ENCODE measurements at places on chromosomes 7 and 10.

DNA sequence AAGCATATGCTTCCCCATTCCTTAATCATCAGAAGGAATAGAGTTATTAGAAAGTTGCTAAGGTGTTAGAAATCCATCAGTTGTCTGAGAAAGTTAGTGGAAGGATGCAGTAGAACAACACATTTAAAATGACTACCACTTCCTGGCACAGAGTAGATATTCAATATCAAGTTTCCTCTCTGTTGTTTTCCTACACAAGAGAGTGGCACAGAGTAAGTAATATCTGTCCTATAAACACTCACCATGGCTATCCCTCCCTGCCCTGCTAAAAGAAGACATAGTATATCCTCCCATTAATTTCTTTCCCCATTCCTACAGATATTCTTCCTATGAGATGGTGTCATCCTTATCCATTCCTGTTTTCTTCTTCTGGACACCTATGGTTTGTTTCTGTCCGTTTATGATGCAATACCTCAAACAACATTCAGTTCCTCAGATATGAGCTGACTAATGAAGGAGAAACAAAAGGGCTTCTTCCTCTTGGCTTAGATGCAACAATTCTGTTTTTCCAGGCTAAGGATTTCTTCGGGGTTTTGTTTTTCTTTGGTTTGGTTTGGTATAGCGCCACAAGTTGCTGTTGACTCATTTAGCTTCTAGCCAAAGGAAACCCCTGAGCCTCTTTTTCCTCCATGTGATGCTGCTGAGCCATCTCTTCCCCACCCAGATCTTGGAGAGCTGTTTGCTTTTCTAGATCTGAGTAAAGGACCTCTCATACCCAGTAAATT is 32.9 kb upstream of the BPGM start:
- no peak for DNase-seq

DNA sequence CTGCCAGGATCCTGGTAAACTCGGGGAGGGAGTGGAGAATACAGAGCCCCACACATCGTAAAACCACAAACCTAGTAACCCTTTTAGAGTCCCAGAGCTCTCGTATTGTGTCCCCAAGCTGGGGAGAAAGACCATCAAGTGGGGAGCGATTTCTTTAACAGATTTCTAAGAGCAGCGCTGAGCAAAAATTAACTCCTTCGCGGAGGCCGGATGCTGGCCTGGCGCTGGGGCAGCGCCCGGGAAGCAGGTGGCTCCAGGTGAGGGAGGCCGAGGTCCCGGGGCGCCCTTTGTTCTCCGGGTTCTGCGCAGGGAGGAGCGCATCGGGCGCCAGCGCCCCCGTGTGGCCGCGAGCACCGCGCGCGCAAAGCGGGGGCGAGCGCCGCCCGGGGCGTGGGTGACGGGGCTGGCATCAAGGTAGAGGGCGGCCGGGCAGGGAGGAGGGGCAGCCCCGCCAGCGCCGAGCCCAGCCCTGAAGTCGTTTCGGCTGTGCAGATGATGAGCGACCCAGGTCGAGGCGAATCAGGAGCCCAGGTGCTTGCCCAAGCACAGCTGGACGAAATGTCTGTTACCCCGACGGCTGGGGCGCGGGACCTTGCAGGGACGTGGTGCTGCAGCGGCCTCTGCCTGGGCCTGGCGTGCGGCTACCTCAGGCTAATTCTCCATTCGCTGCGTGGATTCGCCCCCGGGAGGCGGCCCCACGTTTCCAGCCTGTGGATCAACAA is 10.4 kb upstream of the FGFR2 start:
- DNase-seq: peak; percentile 50

GRCh38 chr7:154676422-154677073 is 326.4 kb downstream of the PAXIP1 start:
- DNase-seq: no peak

- DNase-seq: no peak
Observed at GRCh38 chr10:125662584-125662983, 20.4 kb downstream of the TEX36 start.

DNA sequence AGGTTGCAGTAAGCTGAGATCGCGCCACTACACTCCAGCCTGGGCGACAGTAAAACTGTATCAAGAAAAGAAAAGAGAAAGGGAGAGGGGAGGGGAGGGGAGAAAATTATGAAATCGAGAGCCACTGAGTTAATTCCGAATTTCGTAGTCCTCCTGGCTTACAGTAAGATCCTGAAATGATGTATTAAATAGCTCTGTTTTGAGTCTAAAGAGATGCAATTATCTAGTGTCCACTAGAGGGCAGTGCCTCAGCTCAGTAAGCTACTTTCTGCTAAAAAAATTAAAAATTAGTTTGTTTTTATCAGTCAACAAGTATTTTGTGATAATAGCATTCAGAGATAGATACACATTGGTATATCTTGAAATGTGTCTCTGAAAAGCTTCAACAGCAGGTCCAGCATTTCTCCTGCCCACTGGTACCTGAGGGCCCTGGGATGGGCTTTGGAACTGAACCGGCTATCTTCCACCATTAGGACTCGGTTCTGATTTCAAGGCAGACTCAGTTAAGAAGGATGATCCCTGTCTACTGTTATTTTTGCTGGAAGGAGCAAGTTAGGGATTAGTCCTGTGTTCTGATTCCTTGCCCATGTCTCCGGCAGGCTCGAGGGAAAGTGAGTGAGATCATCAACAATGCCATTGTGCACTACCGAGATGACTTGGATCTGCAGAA is 19.5 kb downstream of the TSPAN33 start:
- peak; percentile 32 for DNase-seq

DNA sequence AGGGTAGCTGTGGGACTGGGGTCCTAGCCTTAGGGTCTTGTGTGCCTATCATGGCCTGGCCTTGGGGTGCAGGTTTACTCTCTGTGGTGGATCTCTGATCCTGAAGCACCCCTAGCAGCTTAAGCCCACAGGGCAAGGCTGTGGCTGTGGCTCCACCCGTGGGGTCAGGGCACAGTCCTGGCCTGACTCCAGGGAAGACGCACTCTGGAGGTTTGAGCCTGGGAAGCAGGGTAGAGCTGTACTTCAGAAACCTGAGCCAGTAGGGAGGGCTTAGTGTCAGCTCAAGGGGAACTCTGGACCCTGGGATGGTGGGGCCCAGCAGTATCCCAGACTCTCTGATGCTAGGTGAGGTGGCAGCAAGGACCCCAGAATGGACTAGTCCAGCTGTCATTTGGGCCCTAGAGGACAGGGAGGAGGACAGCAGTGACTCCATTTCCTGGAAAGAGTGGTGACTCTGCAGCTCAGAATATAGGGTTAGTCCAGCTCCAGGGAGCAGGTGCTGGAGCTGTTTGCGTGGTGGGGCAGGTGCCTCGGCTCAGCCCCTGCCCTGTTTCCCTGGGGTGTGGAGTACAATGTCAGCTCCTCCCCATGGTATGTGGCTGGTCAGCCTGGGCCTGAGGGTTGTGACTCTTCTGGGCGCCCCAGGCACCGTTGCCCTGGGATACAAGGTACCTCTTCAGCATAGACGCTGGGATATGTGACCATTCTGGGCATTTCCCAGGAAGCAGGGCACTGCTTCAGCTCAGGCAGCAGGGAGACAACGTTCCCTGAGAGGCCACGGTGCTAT is 15.8 kb downstream of the GTPBP4 start:
- DNase-seq: no peak

- peak; percentile 32 for DNase-seq
Observed at GRCh38 chr7:71735961-71736556, 604.1 kb downstream of the GALNT17 start.

DNA sequence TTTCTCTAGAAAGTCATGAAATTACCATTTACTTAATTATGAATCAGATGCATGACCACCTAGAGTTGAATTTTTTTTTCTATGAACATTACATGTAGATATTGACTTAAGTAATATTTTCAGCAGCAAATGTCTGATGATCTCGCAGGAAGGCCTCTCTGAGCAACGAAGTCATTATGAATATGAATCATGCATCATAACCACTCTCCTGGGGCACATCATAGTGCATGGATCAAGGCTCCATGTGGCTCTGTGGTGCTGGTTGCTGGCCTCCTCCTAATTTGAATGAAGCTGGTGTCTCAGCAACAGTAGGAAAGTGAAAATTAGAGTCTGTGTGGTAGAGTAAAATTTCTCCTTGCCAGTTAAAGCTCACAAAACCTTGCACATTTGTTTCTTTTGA is 121.4 kb upstream of the INHBA start:
- no peak for DNase-seq

DNA sequence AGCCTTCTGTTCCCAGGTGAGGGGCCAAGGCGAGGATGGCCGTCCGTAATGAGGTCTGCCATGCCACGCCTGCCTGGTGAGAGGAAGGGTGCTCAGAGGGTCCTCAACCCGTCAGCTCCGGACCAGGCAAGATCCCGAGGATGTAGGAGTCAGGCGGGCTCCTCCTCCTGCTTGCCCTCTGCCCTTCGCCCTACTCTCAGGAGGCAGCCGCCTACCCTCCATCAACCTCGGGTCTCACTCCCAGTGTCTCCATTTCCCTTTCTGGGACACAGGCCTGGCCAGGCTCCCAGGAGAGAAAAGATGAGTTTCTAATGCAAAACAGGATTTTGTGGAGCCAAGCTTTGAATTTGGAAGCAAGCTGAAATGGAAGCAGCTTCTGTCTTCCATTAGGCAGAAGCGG is 184.0 kb downstream of the PTPN20 start:
- DNase-seq: no peak

DNA sequence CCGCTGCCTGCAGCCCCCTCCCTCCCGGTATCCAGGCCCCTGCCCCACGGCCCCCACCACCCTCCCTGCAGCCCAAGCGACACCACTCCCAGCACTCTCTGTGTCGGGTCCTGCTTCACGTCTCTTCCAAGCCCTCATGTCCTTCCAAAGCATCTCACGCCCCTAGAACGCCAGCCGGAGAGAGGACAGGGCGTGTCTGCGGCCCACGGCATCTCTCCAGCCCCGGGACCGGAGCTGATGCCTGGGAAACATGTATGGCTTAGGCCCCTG is 51.1 kb upstream of the PDGFA start:
- no peak for DNase-seq

GRCh38 chr10:112243713-112244112 is 39.5 kb upstream of the TECTB start:
- DNase-seq: no peak

DNA sequence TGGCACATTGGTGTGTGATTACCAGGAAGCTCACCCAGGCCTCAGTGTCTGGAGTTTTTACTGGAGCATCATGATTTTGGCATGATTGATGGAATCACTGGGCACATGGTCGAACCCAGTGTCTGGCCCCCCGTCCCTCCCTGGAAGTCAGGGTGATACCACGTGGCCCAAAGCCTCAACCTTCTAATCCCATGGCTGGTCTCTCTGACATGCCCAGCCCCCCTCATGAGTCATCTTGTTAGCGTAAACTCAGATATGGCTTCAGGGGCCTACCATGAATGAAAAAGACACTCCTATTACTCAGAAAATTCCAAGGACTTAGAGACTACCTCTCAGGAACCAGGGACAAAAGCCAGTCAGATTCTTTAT is 109.3 kb downstream of the GRK5 start:
- DNase-seq: no peak

DNA sequence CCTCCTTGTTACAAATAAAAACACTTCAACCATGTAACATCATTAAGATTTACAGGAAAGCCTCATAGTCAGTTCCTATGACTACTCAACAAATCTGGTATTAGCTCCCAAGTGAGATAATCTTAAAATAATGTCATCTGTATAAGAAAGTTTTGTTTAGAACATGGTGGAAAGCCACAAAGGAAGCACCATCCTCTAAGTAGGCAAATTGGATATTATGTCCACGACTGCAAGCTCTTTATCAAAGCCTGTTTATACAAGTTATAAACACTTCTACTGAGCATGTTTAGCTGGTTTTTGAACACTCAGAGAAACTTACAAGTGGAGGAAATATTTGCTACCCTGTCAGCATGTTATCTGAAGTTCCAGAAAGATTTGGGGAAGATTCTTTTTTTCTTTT is 349.8 kb downstream of the ARL4A start:
- no peak for DNase-seq

DNA sequence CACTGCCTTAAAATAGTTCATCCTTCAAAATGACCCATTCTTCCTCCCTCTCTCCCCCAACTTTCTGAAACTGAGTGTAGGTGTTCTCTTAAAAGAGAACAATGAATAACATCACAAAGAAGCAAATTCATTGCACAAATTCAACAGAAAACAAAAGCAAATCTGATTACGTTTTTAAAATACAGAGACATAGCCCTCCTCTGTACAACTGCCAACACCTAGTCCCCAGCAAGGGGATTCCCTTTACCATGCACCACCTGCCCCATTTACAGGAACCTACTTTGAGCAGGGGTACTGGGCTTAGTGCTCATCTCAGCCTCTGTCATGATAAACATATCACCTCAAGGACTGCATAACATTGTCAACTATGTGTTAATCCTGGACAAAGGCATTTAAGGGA is 302.8 kb upstream of the AOAH start:
- DNase-seq: no peak

DNA sequence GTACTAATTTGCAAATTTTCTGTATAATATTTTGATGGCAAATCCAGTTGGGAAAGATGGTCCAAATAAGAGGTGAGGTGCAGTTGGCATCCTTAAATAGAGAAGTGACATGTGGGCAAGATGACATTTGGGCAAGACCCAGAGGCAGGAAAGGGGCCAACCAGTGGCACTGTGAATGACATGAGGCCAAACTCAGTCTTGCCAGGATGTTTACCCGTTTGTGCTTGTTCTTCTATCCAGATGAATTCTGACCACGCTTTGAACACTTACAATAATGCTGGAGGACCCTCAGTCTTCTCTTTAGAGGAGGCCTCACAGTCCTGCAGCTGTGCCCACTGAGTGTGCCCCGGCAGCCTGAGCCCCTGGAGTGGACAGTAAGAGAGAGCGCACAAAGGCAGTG is 45.1 kb downstream of the KCNMA1 start:
- no peak for DNase-seq

GRCh38 chr10:131002031-131002861 is 309.3 kb downstream of the TCERG1L start:
- DNase-seq: no peak

DNA sequence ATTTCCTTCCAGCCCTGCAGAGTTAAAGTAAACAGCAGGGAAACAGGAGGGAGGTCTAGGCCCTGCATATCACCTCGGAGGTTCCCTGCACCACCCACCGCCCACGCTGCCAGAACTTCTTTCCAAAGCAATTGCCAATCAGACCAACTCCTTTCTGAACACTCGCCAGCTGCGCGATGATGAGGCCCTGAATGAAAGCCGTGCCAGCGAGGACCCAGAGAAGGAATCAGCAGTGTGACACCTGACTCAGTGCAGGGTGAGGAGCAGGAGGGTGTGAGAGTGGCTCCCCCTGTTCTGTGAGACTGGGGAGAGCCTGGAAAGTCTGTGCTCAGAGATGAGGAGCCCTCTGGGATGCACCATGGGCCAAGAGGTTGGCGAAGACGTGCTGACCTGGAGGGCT is 3.3 kb upstream of the TCERG1L start:
- DNase-seq: no peak

GRCh38 chr10:19811540-19811939 is 4.7 kb upstream of the PLXDC2 start:
- DNase-seq: no peak
